ENCODE measurements at places on chromosomes 5 and 9.

GRCh38 chr5:63860379-63860778, 101.9 kb downstream of the HTR1A start:
- no peak for DNase-seq

DNA sequence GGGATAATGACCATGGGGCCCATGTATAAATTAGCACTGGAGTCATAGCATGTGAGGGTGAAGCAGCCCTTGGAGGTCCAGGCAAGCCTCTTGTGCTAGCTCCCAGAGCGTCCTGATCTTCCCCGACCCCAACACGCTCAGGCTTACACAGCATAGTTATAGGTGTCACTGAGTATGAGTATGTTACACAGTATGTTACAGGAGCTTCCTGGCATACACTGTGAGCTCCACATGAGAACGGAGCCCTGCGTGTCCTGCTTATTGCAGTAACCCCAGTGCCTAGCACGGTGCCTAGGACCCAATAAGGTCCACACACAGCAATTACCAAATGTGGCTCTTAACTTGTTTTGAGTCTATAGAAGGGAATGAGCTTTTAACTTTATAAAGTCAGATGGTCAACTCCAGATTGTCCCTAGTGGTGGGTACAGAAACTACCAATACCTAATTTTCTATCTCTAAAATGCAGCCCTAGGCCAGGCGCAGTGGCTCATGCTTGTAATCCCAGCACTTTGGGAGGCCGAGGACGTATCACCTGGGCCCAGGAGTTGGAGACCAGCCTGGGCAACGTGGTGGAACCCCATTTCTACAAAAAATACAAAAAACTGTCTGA, 64.1 kb downstream of the PLAC8L1 start:
- DNase-seq = no peak

- no peak for DNase-seq
These were observed 28.5 kb upstream of the IL17B start for GRCh38 chr5:149407323-149408251.

- DNase-seq = no peak
These were observed 176.1 kb downstream of the PCSK1 start for GRCh38 chr5:96256795-96257470.

DNA sequence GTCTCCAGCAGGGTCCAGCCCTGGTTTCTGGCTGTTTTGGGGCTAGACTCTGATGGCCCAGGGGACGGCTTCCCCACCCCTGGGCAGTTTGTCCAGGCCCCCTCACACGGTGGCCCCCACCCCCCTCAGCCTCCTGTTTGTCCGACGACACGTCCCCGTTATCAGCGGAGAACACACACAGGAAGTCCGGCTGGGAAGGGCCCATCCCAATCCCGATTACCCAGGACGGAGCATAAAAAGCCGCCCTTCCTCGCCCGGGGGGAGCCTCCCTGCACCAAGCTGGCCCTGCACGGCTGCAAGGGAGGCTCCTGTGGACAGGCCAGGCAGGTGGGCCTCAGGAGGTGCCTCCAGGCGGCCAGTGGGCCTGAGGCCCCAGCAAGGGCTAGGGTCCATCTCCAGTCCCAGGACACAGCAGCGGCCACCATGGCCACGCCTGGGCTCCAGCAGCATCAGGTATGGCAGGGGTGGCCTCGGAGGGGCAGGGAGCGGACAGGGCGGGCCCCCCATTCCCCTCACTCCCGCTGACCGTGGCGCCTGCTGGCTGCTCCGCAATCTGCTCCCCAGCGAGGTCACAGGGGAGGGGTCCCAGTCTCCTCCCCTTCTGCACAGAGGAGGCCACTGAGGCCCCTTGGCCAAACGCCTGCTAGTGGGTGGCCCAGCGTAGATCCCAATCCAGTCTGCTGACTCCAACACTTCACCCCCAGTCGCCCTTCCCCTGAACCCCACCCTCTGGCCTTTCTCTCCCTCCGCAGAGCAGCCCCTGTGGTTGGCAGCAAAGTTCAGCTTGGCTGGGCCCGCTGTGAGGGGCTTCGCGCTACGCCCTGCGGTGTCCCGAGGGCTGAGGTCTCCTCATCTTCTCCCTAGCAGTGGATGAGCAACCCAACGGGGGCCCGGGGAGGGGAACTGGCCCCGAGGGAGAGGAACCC, at the start of gene EGFL7:
Gene EGFL7, plus strand, starts transcription at position 261 of the 926 bp plus-strand sequence. CDS start 5,367 bp downstream, outside the sequence.
- no peak for DNase-seq

GRCh38 chr5:30690931-30691330, 502.6 kb upstream of the CDH6 start:
- no peak for DNase-seq

DNA sequence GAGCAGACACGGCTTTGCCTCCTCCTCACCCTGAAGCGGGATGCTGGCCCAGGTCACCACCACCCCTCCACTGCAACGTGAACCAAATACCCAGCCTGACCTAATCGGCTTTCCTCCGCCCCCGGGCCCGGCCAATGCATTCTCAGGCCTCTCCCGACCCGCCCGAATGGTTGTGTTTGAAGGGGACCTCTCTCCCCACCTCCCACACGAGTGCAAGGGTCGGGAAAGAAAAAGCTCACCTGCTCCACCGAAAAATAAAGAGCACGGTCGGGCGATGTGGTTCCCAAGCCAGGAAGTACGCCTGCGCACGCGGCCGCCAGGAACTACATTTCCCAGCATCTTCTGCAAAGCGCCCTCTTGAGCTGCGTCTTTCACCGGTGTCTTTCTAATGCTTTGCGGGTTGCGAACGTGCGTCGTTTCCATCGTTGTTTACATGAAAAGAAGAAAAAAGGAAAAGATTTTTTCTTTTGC, at the start of gene ZNF883:
Gene ZNF883, minus strand, starts transcription at position 282 of the 471 bp plus-strand sequence.
- peak; percentile 19 for DNase-seq

DNA sequence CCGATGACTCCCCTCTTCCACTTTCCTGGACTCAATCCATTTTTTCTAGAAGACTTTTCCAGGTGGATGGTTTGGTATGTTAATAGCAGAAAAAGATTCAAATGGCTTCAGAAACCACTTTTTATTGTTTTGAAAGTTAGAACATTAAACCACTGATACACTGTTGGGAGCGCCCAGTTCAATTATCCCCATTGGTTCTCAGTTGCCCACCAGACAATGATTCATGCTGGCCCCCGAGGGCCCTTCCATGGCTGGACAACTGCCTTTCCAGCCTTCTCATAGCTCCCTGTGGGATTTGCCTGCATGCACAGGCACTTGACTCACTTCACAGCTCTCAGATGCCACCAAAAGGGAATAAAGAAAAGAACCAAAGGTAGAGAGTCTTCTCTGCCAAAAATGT, 21.3 kb upstream of the ANKRD34B start:
- DNase-seq = no peak

- DNase-seq = no peak
These were observed 84.7 kb downstream of the HSD17B3 start for GRCh38 chr9:96217294-96217707.

DNA sequence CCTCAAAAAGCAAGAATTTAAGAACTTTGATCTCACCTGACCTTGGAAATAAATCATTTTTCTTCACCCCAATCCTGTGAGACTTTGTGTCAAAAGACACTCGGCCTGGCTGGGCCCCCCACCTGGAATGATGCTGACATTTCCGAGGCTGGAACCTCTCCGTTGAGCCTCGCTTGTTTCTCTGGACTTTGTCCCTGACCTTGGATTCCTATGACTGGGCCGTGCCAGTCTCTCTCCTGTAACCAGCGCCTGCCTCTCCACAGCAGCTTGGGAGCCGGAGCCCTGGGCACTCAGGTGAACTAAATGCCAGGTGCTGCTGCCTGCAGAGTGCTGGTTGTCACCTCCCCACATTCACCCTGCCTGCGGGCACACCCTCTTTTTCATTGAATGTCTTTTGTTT, 62.7 kb downstream of the RETREG1 start:
- DNase-seq = no peak

DNA sequence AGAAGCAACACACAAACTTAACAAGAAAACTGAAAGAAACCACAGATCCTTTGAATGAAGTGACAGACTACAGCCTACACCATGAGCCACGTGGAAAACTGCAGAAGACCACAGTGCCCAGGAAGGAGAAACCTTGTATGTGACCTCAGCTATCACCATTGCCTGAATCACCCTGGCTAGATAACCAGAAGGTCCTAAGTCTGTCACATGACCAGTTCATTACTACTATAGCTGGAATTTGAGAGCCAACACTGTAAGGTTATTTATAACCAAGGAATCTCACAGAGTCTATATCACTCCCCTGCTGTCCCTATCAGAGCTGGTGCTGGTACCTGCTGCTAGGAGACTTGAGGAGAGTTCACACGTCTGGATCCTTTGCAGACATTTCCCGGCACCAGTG, 90.3 kb upstream of the FBXL17 start:
- DNase-seq = no peak

DNA sequence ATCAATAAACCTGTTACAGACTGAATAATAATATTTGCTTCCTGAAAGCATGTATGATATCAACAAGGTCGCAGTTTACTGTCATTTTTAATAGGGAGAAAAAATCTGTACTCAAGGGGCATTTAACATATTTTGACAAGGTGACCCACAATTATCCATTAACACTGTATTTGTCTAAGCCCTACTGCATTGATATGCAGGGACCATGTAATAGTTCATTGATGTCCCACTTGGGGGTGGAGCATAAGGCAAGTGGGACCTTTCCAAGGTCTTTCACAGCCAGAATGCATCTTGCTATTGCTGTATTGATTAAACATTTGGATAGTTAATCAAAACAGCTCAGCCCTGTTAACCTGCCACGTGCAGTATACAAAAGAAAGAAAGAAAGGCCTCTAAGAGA, 502.0 kb downstream of the NR2F1-AS1 start:
- no peak for DNase-seq

GRCh38 chr5:92613546-92613945, 967.5 kb downstream of the NR2F1-AS1 start:
- DNase-seq = no peak

GRCh38 chr5:337563-338130, 16.1 kb downstream of the AHRR start:
- DNase-seq = no peak

- no peak for DNase-seq
These were observed 174.5 kb upstream of the SLC12A2 start for GRCh38 chr5:127909066-127909465.

GRCh38 chr5:59485107-59485506, 408.4 kb downstream of the PDE4D start:
- DNase-seq = no peak

DNA sequence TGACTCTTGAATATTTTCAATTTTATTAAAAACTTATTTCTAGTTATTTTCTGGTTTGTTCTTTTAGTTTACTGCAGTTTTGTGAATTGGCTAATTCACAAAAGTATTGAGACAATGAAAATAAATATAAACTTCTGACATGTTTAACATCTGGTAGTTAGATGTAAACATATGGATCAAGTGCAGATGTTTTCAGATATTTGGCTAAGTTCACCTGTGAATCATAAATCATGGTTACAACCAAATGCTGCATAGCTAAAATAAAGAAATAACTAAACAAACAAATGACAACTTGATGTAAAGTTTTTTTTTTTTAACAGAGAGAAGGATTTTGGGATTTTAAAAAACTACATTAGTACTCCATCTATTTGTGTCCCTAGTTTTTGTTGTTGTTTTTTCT, 484.6 kb downstream of the SLCO4C1 start:
- DNase-seq = no peak

- DNase-seq = no peak
These were observed 6.7 kb downstream of the KIF2A start for GRCh38 chr5:62312674-62313073.

DNA sequence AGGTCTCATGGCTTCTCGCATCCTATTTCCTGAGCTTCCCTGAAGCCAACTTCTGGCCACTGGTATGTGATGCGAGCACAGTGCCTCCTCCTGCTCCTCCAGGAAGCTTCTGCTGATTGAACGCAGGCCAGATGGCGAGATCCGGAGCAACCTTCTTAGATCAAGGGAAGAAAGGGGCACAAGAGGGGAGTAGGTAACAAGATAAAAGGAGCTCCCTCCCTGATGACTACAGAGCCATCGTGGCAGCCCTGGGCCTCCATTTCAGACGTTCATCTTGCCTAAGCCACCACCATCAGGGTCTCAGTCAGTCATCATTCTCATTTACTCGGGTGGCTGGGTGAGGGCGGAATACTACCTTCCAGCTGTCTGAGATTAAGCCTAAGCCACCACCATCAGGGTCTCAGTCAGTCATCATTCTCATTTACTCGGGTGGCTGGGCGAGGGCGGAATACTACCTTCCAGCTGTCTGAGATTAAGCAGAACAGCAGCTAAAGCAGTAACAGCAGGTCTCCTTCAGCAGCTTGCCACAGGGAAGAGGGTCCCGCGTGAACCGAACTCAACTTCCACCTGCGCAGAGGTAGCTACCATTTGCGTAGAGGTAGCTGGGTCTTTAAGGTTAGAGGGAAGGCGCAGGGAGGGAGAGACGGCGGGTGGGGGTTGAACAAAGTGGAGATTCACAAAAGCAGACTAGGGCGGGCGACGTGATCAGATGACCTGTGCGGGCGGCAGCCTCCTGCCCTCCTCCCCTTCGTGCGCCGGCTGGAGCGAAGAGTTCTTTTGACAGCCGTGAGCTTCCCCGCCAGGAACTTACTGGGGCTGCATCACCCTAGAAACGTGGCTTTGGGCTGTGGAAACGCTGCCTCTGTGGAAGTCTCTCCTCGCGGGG, 27.9 kb upstream of the MGAT1 start:
- peak; percentile 77 for DNase-seq

DNA sequence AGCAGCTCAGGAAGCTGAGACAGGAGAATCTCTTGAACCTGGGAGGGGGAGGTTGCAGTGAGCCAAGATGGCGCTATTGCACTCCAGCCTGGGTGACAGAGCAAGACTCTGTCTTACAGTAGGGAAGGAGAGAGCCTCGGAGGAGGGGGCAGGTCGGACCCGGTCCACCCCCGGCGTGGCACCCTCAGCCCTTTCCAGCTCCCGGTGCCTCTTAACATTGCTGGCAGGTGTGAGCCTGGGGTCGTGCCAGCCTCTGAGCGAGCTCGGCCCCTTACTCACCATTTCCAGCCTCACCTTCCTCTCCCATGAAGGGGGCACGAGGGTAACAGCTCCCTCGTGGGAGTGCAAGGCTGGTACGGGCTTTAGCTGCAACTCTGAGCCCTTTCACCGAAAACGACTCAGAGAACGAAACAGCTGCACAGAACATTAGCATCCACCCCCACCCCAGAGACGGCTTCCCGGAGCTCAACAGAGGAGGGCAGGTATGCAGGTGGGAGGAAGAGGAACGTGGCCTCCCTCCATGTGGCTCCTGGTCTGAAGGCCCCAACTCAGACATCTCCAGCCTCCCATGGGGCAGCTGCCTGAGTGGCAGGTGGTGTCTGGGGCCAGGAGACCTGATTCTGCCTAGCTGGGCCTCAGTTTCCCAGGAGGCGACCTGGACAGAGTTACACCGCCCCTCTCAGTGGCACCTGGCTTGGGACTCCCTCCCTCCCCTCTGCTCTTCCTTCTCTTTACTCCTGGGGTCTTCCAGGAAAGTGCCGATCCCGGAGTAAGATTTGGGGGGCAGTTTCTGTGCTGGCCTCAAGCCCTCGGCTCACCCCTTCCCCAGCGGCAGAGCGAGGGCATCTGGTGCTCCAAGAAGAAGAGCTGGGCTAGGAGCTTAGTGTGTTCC, 28.5 kb upstream of the ABO start:
- DNase-seq = no peak

GRCh38 chr5:44046619-44047364, 342.4 kb downstream of the FGF10 start:
- DNase-seq = no peak
